ENCODE measurements at places on chromosomes 1 and 21. TPM values are rescaled to one million over a fixed set of nuclear protein-coding genes. Genes with fewer than 3 reads are reported as not detected.

- ATAC-seq, result no peak
Observed at GRCh38 chr1:37143800-37144199, 109.5 kb upstream of the GRIK3 start.

- no peak for ATAC-seq
Observed at GRCh38 chr1:82319546-82319945, 518.8 kb downstream of the ADGRL2 start.

GRCh38 chr1:29055160-29055559, 68.5 kb downstream of the TMEM200B start:
- no peak for ATAC-seq

The NTRK1 gene
- total RNA-seq, result 1.1 TPM

The HSPG2 gene
- total RNA-seq, result 21.3 TPM

The GOLT1A gene
- 0.89 TPM for total RNA-seq

Measured in motor neuron (in vitro differentiated cells).